Panc1 (cell line): ENCODE measurements at places on chromosomes 2 and 18.

- no peak for DNase-seq
These were observed 8.9 kb downstream of the ASIC4 start for GRCh38 chr2:219523031-219523671.

DNA sequence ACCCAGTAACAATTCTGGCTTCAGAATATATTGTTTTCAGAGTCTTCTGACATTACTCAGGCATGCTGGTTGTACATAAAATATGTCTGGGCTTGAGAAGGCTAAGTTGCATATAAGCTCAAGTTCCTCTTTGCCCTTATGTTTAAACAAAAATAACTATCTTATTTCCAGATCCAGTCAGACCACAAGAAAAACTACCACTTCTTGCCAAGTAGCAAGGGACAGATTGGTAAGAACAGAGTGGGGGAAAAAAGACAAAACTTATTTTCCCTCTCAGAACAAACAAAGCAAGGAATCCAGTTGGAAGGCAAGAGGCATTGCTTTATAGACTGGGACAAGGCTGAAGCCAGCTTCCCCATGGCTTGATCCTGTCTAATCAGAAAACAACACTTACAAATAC is 1036.7 kb upstream of the CELF4 start:
- no peak for DNase-seq

DNA sequence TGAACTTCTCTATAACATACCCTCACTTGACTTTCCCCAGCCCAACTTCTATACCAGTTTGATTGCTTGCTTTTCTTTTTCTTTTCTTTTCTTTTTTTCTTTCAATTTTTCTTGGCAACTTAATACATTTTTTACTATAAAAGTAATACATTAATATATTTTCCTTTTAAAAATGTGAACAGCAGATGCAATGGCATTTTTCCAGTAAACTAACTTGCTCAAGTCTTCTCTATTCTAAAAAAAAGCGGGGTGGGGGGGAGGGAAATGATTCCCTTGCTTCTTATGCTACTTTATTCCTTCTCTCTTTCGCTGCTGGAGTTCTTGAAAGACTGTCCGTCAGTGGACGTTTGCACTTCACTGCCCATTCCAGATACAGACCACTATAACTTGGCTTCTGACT is 70.5 kb downstream of the RBMS1 start:
- DNase-seq, result no peak

GRCh38 chr2:137185378-137186078 is 420.2 kb downstream of the THSD7B start:
- no peak for DNase-seq

DNA sequence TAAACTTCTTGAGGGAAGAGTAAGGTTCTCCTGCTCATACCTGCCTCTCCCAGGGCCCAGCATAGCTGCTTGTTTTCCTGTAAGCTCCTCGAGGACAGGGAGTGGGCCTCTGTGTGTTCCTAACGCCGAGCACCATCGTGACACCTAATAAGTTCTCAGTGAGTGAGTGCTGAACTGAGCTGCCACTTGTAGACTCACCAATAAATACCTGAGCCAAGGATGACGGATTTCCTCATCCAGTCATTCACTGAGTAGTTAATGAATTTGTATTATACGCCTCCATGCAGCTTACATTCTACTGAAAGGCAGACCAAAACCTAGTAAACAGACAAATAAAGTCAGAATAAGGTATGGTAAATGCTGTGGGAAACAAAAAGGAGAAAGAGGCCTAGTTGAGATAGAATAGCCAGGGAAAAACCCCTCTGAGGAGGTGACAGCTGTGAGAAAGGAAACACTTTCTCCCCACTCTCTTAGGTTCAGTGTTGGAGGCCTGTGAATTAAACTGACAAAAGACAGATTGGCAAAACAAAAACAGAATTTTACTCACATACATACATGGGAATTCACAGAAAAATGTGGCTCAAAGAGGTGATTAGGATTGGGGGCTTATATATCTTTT is 138.6 kb downstream of the B3GNT2 start:
- DNase-seq, result no peak

DNA sequence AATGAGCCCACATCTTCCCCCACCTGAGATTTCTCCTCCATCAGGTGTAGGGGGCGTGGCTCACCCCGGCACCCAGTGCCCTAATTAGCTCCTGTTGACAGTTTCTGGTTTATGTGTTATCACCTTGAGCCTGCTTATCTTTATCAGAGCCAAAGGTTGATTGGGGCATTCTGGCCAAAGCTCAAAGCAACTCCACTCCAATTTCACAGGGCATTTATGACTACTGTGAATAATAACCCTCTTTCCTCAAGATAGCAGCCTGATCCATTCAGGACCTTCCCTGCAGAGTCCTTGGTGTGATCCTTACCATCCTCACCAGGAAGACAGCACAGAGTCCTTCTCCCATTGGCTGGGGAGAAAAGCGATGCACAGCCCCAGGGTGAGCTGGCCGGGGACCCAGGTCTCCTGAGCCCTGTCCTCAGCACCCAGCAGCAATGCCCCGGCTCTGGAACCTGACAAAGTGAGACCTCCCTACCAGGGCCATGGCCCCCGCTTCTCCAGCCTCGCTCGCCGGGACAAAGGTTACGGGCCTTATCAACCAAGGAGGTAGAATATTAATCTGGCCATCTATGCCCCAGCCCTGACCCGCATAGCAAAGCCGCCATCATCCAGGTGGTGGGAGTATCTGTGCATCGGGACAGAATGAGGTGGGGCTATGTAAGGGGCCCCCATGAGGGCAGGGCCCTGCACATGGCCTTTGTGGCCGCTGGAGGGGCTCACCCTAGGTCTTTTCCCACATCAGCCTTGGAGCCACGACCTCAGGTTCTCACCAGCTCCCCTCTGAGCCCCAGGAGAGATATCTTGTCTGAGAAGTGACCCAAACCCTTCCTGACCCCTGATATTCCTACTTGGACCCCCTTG is 64.5 kb downstream of the ZFP36L2 start:
- DNase-seq, result no peak

- DNase-seq, result no peak
These were observed 592 bp downstream of the ZNF397 start for GRCh38 chr18:35241448-35241804.

DNA sequence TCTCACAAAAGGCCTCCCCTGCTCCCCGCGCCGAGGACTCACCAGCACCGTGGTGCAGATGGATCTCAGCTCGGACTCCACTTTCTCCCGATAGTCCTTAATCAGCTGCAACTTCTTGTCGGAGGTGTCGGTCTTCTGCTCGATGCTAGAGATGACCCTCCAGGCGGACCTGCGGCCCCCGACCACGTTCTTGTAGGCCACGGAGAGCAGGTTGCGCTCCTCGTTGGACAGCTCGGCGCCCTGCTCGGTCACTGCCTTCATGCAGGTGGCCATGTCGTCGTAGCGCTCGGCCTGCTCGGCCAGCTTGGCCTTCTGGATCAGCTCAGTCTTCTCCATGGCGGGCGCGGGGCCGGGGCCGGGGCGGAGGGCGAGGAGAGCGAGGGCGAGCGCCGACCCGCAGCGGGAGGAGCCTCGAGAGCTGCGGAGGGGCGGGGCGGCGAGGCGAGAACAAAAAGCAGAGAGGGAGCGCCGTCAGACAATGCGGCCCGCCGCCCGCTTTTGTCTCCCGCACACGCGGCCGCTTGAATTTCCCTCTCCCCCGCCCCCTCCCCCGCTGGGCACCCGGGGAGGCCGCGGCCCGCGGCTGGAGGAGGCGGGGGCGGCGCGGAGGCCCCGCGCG is 571 bp downstream of the YWHAQ start:
- DNase-seq, result no peak

DNA sequence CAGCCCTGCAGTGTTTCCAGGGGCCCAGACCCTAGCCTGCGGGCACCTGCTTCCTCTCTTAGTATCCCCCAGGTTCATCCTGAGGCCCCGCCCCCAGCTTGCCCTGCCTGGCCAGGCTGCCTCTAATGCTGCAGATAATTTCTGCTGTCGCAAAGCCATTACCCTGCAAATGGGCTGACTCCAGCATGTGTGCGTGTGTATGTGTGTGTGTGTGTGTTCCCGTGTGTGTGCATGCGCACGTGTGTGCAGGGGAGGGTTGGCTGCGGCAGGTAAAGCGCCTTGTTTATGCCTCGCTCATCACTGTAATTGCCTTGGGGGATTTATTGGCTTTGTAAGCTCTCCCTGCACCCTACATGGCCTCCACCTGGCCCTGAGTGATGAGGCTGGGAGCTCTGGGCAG is 7.6 kb upstream of the PRSS56 start:
- no peak for DNase-seq

DNA sequence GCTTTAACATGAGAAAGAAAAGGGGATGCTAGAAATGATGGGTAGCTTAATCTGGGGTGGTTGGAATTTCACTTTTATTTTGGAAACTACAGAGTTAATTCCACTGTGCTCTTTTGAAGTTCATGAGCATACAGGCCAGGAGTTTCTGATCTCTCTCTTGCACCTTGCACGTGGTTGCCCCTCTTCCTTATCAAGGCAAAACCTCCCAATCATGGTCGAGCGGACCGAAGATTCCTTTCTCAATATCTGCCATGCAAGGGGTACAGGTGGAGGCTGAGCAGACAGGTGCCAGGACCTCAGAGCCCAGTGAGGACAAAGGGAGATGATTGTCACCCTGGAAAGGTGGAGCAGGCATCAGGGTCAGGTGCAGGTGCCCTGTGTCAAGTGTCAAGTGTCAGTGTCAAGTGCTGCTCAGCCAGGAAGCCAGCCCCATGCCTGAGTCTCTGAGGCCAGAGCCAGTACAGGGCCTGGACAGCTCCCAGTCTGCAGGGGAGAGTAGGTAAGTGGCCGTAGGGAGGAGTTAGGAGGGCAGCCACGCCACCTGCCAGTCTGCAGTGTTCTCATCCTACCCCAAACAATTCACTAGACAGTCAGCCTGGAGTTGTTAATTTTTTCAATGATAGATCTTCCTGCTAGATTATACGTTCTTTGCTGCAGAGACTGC is 42.2 kb downstream of the LPIN1 start:
- no peak for DNase-seq
